ENCODE measurements at places on chromosomes 13 and 19.

- DNase-seq: no peak
Measured at GRCh38 chr13:97431171-97431764, 2.7 kb upstream of the RAP2A start.

DNA sequence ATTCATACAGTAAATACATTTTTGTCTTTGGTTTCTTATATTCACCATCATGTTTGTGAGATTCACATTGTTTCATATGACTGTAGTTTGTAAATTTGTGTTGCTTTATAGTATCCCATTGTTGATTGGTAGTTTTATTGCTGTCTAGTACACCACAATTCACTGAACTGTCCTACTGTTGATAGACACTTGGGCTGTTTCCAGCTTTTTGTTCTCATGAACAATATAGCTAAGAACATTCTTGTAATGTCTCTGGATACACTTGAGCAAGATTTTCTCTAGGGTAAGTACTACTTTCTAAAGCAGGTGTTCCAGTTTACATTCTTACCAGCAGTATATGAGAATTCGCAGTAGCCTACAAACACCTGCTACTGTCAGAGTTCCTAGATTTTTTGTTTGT is 37.8 kb downstream of the SKA3 start:
- no peak for DNase-seq

GRCh38 chr13:39210961-39211534 is 172.8 kb downstream of the NHLRC3 start:
- DNase-seq: no peak

DNA sequence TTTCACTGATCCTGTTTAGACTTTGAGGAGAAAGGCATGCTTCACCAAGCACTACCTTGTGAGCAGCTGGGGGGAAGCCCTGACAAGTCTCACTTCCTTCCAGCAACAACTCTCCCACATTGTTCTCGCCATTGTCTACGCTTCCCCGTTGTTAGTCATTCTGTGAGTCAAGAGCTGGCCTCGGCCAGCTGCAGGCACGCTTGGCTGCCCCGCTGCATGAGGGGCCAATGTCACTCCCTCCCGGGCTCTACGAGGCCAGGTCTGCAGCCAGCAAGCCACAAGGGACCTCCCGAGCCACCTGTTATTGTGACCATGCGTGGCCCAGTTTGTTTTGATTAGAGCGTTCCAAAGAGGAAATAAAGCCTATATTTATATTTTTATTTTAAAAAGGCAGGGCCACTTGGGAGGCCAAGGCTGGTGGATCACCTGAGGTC is 220.9 kb downstream of the FOXO1 start:
- peak; percentile 5 for DNase-seq

DNA sequence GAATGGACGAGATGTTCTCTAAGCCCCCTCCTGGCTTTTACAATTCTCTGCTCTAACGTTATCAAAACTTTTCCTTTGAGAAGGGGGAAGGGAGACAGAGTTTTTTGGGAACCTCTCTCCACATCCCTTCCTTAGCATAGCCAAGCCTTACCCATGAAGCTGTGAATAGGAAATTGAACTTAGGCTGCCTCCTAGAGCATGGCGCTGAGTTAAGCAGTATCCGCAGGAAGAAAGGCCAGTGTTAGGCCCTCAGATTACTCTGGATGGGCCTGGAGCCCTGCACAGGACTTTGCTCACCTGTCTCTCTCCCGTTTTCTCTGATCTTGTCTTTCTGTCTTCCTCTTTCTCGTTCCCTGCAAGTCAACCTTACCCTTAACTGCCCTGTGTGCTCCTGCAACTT is 39.6 kb downstream of the CYP2B6 start:
- DNase-seq: no peak

GRCh38 chr19:16274447-16274846 is 50.2 kb upstream of the KLF2 start:
- no peak for DNase-seq

DNA sequence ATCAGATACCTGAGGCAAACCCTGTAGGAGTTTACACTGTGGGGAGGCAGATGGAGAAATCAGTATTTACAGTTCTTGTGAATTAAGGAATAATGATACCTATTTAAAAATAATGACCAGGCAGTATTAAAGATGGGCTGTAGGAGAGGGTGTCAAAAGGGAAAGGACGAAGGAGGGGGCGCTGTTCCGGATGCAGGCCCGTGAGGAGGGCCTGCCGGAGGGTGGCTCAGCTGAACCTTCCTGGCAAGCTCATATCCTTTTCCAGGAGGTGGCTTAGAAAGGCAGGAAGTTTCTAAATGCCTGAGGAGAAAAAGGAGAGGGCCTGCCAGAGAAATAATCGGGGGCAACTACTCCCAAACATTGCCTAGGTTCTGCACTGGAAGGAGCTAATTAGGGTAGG is 46.6 kb downstream of the MBNL2 start:
- DNase-seq: no peak

DNA sequence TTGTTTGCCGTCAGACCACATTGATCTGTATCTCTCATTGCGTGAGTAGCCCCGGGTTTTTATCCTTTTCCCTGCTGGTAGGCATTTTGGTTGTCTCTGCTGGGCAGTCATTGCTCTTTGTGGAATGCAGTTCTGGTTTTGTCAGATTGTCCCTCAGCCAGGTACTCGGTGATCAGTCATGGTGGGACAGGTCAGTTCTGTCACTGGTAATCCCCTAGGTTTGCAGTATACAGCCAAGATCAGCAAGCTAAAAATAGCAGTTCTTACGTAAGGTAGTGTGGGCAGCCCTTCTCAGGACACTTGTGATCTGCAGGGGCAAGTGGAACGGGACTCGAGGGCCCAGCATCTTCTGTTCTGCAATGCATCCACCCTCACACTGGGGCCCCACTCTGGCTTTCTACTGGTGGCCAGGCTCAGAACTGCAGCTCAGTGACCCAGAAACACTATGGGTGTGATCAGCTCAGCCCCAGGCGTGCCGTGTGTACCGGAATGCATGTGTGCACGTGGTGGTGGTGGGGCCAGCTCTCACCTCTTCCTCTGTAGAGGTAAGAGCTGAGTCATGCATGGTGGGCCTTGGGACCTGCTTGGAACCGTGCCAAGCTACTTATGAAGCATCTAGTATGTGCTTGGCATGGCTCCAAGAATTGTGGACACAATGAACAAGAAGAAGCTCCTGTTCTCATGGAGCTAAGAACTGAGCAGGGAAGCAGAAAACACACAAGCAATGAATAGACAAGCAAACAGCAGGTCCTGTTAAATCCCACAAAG is 6.3 kb downstream of the PLEKHF1 start:
- DNase-seq: peak; percentile 84

DNA sequence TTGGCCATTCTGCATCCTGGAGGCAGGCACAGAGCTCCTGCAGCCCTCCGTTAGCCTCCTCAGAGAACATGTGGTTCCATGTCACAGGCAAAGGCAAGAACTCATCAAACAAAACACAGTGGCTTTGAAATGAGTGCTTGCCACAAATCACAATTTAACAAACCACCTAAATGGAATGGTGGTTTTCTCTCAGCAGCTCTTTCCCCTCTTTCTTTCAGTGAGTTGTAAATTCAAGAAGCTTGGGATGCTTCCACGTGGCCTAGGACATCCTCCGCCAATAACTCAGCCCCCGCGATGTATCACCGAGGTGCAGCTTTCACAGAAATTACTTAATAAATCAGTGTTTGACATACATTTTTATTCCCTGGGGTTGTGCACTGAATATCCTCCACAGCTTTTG is 65.4 kb upstream of the RFC3 start:
- DNase-seq: no peak

DNA sequence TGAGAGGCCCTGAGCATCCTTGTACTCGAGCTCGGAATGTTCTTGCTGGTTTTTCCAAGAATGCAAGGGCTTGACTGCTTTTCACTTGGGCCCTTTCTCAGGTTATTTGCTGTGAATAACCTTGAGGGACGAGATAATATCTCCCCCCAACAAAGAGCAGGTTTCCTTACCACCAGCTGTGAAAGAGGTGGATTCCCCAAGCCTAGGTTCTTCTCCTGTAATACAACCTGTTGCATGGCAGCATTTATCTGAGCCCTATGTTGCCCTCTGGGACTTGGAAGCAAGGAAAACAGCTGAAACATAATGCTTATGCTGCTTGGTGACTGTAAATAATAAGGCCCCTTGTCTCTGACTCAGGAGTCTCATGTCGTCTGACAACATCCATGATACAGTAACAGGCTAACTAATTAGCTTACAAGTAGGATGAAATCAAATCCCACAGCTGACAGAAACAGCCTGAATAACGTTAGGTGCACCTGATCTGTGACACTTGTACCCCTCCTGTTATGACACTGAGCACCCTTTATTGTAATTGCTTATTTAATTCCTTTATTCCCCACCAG is 43.6 kb upstream of the RCBTB2 start:
- DNase-seq: no peak

- DNase-seq: no peak
Measured at GRCh38 chr19:1097810-1098176, 2.6 kb upstream of the POLR2E start.

- DNase-seq: peak; percentile 80
Measured at GRCh38 chr19:21317821-21318220, 11.4 kb downstream of the ZNF708 start.

DNA sequence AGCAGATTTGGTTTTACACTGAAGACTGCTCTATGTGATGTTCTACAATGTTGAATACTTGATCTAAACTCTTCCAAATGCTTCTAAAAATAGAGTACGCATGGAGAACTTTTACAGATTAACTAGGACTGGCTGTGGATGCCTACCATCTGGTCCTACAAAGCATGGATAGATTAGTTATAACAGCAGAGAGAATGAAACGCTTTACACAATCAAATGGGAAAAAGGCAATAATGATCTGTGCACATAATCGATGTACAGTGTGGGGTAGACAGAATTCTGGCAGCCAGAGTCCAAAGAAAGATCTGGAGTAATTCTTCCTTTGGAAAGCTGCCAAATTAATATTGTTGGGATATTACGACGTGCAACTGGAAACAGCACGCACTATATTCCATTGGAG is 1885.5 kb upstream of the PRR20A start:
- no peak for DNase-seq

DNA sequence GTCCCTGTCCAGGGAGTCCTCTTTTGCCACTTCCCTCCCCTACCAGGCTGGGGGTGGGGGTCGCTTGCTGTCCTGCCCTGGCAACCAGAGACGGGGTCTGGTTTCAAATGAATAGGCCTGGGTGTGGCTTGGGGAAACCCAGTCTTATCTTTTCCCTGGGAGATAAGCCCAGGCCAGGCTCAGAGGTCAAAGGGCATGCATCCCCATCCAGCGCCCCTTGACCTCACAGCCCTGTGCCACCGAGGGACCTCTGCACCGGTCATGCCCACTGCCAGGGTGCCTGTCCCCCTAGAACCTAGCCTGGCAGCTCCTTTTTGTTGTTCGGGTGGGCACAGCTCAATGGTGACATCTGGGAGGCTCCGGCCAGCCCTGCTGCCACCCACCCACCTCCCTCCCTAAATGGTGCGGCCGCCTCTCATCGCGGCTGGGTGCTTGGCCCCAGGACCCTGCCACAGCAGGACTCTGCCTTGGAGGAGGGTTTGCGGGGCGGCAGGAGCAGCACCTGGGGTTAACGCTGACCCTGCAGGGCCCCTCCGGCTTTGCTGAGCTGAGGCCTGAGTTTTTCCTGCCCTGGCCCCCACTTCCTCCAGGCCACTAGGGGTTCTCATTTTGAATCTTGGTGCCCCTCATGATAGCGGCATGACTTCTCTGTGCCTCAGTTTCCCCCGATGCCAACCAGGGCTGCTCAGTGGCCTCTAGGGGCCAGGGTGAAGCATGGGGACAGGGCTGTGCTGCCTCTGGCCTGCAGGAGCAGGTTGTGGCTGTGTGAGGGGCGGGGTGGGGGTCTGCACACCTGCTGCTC is 2.9 kb upstream of the CERS1 start:
- no peak for DNase-seq

DNA sequence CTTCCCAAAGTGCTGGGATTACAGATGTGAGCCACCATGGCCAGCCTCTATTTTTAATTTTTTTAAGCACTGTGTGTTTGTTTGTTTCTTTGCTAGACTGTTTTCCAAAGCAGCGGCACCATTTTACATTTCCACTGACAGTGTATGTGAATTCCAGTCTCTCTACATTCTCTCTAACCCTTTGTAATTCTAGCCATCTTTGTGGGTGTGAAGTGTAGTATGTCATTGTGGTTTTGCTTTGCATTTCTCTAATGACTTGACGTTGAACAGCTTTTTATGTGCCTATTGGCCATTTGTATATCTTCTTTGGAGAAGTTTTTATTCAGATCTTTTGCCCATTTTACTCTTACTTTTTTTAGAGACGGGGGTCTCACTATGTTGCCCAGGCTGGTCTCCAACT is 11.6 kb downstream of the PNPLA6 start:
- no peak for DNase-seq

DNA sequence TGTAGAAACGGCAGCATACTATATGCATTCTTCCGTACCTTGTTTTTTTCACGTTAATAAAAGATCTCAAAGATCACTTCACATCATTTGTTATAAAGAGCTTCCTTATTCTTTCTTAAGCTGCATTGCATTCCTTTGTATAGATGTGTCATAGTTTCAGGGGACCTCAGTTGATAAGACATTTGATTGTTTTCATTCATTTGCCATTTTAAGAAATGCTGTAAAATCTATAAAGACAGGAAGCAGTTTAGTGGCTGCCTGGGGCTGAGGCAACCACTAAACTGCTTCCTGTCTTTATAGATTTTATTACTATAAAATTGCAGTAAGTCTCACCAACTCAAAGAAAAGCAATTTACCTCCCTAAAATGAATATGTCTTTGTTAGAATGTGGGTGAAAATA is 59.4 kb downstream of the ZDHHC20 start:
- no peak for DNase-seq

GRCh38 chr19:19110410-19111135 is 27.7 kb downstream of the TMEM161A start:
- peak; percentile 46 for DNase-seq

- DNase-seq: peak; percentile 61
Measured at GRCh38 chr13:93955904-93956303, 523.6 kb downstream of the DCT start.

All from NCI-H146 (cell line).